Activated T-helper 17 cell treated with anti-CD3 and anti-CD28 coated beads, Interleukin-2, amount 50 U/mL, for 72 hours (primary cell): ENCODE measurements at places on chromosomes 3 and 15. TPM values are rescaled to one million over a fixed set of nuclear protein-coding genes. Genes with fewer than 3 reads are reported as not detected.

Gene SLC41A3
- 50.8 TPM for total RNA-seq

GRCh38 chr15:39427705-39428104 lies 153.2 kb upstream of the THBS1 start:
- ATAC-seq = no peak

Gene PRR23E
- total RNA-seq = not detected

Gene CCRL2
- 2.1 TPM for total RNA-seq

DNA sequence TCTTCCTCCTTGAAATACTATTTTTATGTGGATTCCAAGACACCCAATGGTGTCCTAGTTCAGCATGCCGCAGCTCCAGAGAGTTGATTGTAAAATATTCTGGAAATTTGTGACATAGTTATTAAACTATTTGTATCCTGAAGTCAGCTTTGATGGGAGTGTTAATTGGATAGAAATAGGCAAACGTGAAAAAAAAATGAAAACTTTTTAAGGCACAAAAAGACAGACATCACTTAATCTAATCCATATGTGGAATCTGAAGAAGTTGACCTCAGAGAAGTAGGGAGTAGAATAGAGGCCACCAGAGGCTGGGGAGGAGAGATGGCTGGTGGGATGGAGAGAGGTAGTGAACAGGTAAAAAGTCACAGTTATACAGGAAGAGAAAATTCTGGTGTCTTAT lies 704.2 kb downstream of the ROBO1 start:
- no peak for ATAC-seq

DNA sequence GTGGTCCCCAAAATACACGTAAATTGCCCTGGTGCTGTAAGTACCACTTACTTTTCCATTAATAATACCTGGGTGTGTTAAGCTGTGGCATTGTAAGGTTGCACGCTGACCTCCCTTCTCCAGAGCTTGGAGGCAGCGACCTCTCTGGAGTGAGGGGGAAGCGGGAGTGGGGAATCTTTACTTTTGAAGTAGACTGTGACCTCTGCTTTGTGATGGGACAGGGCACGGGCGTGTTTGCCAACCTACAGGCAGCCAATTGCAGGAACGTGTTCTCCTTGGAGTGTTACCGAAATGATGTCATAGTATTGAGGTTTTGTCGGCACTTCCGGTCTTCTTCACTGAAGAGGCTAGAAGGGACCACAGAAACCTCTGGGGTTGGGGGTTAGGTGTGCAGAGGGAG lies 227.3 kb upstream of the C2CD4B start:
- peak; percentile 12 for ATAC-seq

Gene TNNC1
- total RNA-seq = 6.5 TPM

Gene GABRB3
- 0.32 TPM for total RNA-seq

DNA sequence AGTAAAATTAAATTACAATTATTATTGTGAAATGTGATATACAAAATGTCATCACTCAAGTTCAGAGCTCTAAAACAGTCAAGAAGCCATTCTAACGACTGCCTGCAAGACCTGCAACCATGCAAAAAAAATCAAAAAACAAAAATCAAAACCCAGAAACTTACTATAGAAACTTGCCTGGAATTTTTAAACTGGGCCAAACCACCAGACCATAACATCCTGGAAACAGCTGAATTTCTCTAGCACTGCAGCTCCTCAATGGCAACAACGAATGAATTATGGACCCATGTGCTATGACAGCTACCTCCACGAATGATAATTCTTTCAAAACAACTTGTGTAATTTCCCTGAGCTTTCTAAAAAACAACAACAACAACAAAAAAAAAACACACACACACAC lies 130.0 kb upstream of the KCNMB2 start:
- no peak for ATAC-seq

DNA sequence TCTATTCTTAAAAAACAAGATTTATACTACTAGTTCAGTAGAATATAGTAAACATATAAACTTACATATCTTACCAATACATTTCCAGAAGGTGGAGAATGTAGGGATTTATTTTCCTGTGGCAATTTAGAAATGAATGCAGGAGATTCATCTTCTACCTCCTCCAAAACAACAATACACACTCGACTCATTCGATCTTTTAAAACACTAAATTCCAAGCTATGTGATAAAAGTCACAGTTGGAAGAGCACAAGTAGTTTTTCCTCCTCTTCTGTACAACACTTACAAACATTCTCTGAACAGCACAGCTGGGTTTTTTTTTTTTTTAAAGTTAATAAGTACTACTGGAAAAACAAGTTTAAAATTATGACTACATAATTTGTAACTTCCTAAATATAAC lies 1.4 kb downstream of the ANKRD28 start:
- no peak for ATAC-seq

DNA sequence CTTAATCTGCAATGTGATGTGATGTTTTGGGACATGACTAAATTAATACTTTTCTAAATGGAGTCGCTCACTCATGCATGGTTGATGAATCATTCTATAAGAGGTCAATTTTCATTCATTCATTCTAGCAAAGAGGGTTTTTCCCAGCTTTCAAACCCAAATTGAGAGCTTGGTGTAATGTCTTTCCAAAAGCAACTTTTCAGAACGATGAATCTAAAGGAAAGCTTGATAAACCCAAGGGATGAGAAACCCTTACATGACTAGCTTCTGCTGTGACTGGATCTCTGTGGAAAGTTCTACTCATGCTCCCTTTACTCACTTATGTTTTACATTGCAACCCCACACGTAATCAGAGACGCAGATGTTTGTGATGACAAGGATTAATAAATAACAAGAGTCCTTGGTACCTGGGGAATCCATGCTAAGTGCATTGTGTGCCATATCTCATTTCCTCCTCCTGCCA lies 47.7 kb downstream of the PDZRN3 start:
- ATAC-seq = peak; percentile 19

Gene TMC3
- total RNA-seq = not detected

Gene LRRN1
- total RNA-seq = not detected

Gene MSL2
- 55.0 TPM for total RNA-seq

Gene CD96
- 67.6 TPM for total RNA-seq

DNA sequence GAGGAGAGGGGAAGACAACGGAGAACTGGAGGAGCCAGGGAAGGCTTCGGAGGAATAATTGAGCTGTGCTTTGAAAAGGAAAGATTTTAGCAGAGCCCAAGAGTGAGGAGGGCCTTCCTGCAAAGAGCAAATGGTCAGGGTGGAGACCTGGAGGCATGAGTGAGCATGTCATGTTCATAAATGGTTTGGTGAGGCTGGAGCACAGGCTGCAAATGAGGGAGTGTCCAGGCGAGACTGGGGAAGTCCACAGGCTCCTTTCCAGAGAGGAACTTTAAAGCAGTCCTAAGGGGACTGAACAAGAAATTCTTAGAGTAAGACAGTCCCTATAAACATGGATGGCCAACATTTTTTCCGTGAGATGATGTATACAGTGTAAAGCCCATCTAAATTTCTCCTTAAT lies 108.8 kb downstream of the THSD4 start:
- no peak for ATAC-seq

DNA sequence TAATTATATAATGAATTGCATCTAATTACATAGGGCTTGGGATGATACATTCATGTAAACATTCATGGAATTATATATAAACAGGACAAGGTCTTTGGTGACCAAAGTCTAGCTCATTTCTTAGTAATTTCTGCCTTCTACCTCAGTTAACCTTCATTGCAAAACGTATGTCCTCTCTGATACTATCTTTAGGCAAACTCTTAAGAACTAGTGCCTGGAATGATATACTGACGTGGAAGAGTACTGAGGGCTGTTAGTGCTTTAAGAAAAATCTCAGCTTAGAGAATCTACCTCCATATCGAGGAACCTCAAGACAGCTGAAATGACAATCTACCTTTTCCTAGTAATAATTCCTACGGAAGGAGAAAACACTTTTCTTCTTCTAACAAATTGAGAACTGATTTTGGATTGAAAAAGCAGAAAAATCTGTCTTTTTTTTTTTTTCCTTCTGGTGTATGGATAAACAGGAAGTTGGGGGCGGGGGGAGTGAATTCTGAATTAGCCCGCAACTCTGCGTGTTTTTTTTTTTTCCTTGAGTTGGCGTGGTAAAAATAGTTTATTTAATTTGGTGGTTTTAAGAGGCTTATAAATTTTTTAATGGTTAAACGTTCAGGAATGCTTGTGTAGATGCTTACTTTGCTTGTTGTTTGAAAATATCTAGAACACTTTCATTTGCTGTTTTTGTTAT lies 43.2 kb downstream of the RARB start:
- ATAC-seq = no peak

- ATAC-seq = no peak
Observed at GRCh38 chr3:78879295-78879860, 888.4 kb downstream of the ROBO1 start.

GRCh38 chr3:122497425-122497824 lies 17.3 kb downstream of the KPNA1 start:
- peak; percentile 100 for ATAC-seq

- ATAC-seq = no peak
Observed at GRCh38 chr3:13518516-13518953, 30.4 kb upstream of the FBLN2 start.
